ENCODE measurements at places on chromosomes 7 and 10.

DNA sequence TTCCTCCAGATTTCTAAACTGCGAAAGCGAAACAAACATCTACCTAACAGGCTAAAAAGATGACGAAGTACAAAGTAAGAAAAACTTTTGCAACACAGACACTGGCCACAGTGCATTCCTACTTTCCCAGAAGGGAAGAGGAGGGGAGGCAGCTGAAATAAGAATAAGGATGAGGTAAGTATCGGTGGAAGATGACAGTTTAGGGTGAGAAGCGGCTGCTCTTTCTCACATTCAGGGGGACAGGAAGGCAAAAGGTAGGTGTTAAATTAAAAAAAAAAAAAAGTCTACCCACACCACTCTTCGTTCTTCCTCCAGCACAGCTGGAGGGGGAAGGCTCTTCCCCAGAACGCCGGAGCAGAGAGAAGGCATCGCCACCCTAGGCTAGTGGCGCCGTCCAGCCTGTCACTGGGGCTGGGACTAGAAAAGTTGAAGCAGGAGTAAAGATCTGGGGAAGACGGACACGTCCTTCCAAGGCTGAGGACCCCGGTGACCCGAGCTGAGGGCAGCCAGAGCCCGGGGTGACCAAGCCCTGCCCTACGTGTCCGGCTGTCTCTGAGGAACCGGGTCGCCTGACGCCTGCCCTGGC, 846 bp downstream of the DNAJC1 start:
- no peak for DNase-seq

- no peak for DNase-seq
Observed at GRCh38 chr7:11751315-11751714, 80.7 kb downstream of the THSD7A start.

DNA sequence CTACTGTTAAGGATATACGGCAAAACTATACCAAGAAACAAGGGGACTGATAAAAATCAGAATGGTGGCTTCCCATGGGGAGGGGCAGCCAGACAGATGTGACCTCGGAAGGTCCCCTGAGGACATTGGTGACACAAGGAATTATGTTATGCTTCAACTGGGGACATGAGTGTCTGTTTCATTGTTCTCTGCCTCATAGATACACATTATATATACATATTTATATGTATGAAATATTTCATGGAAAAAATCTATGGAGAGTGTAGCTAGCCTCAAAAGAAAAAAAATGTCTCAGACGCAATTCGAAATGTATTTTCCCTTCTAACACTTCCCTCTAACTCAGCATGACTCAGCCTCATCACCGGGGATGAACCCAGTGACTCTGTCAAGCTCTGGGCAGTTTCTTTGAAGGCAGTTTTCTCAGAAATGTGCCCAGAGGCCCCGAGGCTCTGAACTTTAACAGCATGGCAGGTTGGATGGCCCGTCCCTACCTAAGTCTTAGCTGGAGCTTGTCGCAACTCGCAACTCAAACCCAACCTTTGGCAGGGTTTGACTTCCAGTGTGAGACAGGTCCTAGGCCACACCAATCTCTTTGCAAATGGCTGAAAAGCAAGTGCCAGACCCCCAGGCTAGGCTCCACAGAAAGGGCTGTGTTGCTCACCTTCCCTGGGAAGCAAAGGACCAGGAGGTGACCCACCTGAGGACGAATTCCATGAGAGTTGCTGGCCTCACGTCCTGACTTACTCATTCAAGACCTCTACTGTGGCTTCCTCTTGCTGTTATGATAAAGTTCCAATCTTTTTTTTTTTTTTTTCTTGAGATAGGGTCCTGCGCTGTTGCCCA, 86.9 kb downstream of the CARD11 start:
- peak; percentile 28 for DNase-seq

GRCh38 chr7:107059468-107059867, 15.0 kb downstream of the PRKAR2B start:
- no peak for DNase-seq

DNA sequence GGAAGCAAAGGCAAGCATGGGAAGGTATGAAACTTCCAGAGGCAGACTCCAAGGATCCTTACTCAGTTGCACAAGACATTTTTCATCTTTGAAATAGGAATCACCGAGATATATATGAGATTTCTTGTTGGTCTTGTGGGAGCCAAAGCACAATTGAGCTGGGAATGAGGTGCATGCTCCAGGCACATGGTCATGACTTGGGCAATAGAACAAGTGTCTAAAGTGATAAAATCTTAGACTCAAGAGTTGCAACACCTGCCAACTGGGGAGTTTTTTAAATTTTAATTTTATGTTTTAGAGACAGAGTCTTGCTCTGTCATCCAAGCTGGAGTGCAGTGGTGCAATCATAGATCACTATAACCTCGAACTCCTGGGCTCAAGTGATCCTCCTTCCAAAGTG, 169.5 kb upstream of the ADCY1 start:
- DNase-seq: no peak

- no peak for DNase-seq
Observed at GRCh38 chr10:119521443-119522204, 20.9 kb downstream of the RGS10 start.

- DNase-seq: no peak
Observed at GRCh38 chr7:4188651-4189050, 493.4 kb upstream of the FOXK1 start.

GRCh38 chr10:35136263-35136815, 9.7 kb downstream of the CREM start:
- no peak for DNase-seq

GRCh38 chr10:44311563-44312051, 73.3 kb downstream of the CXCL12 start:
- DNase-seq: no peak

DNA sequence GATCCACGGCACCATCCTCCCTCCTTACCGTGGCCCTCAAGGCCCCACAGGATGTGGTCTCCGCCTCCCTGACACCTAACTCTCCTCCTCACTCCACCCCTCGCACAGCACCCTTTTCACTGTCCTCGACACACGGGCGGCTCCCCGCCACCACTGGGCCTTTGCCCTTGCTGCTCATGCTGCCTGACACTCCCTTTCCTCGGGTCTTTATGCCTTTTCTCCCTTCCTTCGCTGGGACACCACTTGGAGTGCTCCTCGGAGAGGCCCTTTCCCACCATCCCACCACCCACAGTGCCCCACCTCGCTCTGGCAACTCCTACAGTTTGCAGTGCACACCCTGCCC, 7.9 kb upstream of the INMT start:
- DNase-seq: no peak

- no peak for DNase-seq
Observed at GRCh38 chr7:54955296-54955695, 63.5 kb upstream of the EGFR start.

GRCh38 chr10:82750538-82750937, 875.5 kb downstream of the NRG3 start:
- no peak for DNase-seq

- no peak for DNase-seq
Observed at GRCh38 chr7:146772601-146773000, 656.0 kb downstream of the CNTNAP2 start.

DNA sequence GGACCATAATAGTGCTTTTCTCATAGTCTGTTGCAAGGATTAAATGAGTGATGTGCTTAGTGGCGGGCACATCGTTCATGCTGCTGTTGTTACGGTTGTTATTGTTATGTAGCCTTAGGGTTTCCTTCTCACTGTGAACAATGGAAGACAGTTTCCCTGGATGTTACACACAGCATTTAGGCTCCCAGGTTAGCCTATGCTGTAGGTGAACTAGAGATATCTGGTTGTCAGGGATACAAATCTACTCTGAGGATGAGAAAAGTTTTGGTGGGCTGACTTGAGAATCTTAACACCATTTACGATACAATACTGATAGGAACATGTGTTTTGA, 14.7 kb downstream of the SH3PXD2A start:
- no peak for DNase-seq

DNA sequence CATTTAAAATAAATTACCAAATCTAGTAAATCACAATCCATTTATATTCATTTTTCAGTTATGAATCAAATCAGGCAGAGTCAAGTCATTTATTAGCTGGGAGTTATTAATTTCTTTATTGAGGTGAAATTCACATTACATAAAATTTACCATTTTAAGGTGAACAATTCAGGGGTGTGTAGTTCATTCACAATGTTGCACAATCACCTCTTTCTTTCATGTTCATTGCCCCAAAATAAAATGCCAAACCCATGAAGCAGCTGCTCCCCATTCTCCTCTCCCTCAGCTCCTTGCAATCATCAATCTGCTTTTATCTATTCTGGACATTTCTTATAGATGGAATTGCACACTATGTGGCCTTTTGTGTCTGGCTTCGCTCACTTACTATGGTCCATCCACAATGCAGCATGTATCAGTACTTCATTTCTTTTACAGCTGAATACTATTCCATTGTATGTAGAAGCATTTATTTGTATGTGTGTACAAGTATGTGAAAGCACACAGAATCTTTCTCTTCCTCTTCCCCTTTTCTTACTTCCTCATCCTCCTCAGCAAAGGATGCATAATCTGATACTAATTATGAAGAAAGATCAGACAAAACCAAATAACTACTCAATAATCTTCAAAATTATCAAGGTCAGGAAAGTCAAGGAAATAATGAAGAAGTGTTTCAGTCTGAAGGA, 60.6 kb downstream of the LMBR1 start:
- no peak for DNase-seq

GRCh38 chr10:119268871-119269506, 61.6 kb downstream of the GRK5 start:
- DNase-seq: peak; percentile 54

DNA sequence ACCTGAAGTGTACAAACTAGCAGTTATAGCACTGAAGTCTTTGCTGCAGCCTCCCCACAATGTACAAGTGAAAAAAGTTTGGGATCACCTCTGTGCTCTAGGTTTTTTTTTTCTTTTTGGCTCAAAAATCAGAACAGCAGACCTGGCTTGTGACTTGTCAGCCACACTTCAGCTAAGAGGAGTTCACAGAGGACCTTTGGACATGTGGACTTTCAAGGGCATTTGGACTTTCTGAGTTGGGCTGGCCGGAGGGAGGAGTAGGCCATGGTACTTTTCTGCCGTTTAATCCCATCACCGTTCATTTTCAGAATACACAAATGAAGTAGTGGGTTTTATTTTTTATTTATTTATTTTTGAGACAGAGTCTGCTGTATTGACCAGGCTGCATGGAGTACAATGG, 21.9 kb upstream of the ACSL5 start:
- DNase-seq: no peak

DNA sequence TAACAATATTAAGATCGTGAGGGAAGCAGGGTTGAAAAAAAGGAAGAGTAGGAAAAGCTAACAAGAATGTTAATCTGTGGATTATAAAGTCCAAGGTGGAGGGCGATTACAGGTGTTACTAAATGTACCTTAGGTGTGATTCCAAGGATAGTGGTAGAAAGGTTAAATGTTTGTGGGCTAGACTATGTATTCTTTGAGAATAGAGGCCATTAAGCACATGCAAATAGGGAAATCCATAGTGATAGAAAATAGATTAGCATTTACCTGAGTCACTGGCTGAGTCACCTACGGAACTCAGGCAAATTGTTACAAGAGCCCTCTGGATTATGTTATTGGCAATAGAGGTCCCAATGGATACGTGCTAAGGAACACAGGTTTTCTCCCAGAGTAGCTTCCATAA, 9.0 kb downstream of the MGAM2 start:
- no peak for DNase-seq

DNA sequence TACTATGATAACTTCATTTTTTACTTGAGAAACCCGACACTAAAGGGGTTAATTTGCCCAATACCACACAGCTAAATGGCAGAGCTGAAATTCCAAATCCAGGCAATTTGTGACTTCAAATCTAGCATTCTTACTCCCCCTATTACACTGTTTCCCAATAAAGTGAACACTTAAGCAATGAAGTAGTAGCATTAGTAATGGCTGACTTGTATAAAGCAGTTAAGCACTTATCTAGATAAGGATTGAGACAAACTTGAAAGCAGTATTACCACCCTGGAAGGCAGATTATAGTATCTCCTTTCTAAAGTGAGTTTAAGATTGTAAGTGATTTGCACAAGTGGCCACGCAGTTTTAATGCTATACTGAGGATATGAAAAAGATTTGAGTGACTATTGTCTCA, 39.3 kb downstream of the WASL start:
- no peak for DNase-seq

DNA sequence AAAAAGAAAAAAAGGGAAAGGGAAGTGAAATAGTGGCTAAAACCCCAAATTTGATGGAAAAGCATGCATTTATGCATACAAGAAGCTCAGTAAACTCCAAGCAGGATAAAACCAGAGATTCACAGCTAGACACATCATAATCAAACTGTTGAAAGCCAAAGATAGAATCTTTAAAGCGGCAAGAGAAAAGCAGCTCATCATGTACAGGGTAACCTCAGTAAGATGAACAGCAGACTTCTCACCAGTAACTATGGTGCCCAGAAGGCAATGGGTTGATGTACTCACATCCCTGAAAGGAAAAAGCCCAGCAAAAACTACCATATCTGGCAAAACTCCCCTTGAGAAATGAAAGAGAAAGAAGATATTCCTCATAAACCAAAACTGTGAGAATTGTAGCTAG, 60.4 kb downstream of the TPST1 start:
- no peak for DNase-seq

DNA sequence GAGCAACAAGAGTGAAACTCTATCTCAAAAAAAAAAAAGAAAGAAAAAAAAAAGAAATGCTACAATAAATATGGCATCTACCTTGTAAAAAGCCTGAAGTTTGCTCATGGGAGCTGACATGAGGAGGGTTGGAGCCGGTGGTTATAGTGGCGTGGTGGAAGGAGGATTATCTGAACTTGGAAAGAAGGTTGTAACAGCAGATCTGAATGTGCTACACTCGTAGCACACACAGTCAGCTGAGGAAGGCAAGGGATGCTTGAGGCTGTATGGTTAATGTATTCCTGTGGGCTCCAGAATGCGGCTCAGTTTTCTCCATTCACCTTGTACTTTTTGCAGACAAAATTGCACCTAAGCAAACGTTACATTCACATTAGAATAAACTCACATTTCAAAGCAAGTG, 390.3 kb upstream of the GALNT17 start:
- DNase-seq: no peak

DNA sequence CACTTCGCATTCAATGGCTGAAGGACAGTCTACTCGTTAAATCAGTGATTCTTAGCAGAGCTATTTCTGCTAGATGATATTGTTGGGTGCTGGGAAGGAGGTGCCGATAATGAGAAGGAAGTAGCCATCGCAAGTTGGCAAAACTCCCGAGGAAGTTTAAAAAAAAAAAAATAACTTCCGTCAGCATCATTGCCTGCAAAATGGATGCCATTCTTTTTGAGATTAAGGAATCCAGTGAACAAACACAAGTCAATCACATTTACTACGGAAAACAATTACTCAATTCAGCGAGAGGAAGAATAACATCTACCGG, 74.4 kb upstream of the SFMBT2 start:
- no peak for DNase-seq

- DNase-seq: no peak
Observed at GRCh38 chr7:93015101-93015778, 102.5 kb downstream of the SAMD9 start.
